Colonic mucosa (tissue), 4 donors: ENCODE measurements at places on chromosomes 1 and 21. TPM values are rescaled to one million over a fixed set of nuclear protein-coding genes. Genes with fewer than 3 reads are reported as not detected.

NBPF6 gene
- total RNA-seq, result 0.86 TPM

KCNQ4 gene
- 1.9 TPM for total RNA-seq

OR2T2 gene
- total RNA-seq, result not detected

TRAF3IP3 gene
- 2.0 TPM for total RNA-seq

DNA sequence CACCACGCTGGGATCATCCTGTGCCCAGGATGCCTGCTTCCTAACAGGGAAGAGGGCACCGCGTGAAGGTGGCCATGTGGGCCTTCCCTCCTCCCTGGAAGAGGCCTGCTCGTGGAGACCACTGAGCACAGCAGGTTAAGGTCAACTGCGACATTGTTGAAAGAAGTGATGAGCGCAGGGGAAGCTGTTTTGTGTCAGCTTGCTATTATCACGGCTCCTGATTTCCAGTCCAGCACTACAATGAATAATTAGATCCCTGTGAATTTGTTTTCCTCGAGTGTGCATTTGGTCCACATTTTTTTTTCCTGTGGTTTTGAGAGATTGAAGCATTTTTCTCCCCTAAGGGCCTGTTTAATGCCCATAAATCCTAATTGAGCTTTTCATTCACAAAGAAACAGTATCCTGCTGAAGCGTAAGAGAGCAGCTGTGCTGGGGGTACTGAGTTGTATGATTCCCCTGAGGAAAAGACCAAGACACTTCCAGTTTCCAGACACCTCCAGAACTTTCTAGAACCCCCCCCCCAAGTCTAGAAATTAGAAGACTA, 204.9 kb downstream of the KCNJ6 start:
- no peak overlapping the region for H3K27ac ChIP-seq
- no peaks in the 10 kb centered on the region for H3K36me3 ChIP-seq
- H3K4me1 ChIP-seq, result no peaks in the 10 kb centered on the region
- H3K27me3 ChIP-seq, result no peaks in the 10 kb centered on the region

- no peak overlapping the region for H3K4me3 ChIP-seq
- no peaks in the 10 kb centered on the region for H3K4me1 ChIP-seq
- H3K36me3 ChIP-seq, result no peaks in the 10 kb centered on the region
These were observed 79.5 kb downstream of the IGSF21 start for GRCh38 chr1:18187054-18187453.

DNA sequence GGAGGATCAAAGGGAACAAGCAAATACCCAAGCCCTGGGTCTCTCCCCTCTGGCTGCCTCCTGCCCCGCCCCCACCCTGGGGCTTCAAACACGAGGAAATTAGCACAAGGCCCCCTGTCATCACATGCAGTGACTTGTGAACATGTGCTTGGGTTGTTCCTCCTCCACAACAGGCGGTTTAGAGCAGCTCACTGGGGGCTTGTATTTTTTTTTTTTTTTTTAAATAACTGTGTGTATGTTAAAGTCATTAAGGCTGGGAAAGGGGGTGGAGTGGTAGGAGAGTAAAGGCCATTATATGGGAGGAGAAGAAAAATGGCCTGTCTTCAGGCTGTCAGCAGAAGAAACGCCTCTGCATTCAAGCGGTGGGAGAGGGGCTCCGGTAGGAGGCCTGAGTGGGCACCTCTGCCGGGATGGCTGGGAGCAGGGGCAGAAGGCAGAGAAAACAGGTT, 64.2 kb downstream of the PLXNA2 start:
- no peaks in the 10 kb centered on the region for H3K27me3 ChIP-seq
- H3K36me3 ChIP-seq, result no peaks in the 10 kb centered on the region
- DNase-seq, result no peak
- H3K27ac ChIP-seq, result peak overlapping the region; percentile 76

DNA sequence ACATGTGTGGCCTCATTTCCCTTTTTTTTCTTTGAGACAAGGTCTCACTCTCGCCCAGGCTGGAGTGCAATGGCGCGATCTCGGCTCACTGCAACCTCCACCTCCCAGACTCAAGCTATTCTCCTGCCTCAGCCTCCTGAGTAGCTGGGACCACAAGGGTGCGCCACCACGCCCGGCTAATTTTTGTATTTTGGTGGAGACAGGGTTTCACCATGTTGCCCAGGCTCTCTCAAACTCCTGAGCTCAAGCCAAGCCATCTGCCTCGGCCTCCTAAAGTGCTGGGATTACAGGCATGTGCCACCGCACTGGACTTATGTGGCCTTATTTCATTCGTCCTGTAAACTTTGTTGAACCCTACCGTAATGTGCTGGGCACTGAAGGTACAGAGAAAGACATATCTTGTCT, 569 bp upstream of the WARS2 start:
- peaks cover 6% of the 10 kb centered on the region for H3K4me1 ChIP-seq
- peak; percentile 41 for DNase-seq
- no peaks in the 10 kb centered on the region for H3K27me3 ChIP-seq
- peak overlapping the region; percentile 94 for H3K27ac ChIP-seq
- no peaks in the 10 kb centered on the region for H3K36me3 ChIP-seq

GRCh38 chr1:167477986-167478385, 40.3 kb downstream of the CD247 start:
- H3K36me3 ChIP-seq, result no peaks in the 10 kb centered on the region
- no peak overlapping the region for H3K4me3 ChIP-seq
- no peaks in the 10 kb centered on the region for H3K27me3 ChIP-seq
- no peaks in the 10 kb centered on the region for H3K4me1 ChIP-seq
- DNase-seq, result no peak
